GM12892 (cell line): ENCODE measurements at places on chromosomes 1 and 21.

- DNase-seq: no peak
Observed at GRCh38 chr1:34746785-34747637, 7.8 kb upstream of the GJB5 start.

- DNase-seq: no peak
Observed at GRCh38 chr1:202987922-202988583, 19.1 kb upstream of the TMEM183A start.

- DNase-seq: no peak
Observed at GRCh38 chr1:154626456-154627256, 18.7 kb upstream of the ADAR start.

- no peak for DNase-seq
Observed at GRCh38 chr21:45064618-45065399, 9.6 kb upstream of the ADARB1 start.

DNA sequence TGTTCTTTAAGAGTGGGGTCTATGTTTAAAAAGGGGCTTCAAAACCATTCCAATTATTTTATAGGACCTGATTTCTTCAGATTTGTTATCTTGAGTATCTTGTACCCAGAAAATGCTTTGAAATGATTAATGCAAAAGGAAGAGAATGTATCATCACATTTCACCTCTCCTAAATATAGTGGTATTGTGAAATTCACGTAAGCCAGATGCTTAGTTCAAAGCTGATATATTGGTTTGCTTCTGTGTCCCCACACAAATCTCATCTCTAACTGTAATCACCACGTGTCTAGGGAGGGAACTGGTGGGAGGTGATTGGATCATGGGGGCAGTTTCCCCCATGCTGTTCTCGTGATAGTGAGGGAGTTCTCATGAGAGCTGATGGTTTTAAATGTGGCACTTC is 8.5 kb downstream of the SOAT1 start:
- no peak for DNase-seq

DNA sequence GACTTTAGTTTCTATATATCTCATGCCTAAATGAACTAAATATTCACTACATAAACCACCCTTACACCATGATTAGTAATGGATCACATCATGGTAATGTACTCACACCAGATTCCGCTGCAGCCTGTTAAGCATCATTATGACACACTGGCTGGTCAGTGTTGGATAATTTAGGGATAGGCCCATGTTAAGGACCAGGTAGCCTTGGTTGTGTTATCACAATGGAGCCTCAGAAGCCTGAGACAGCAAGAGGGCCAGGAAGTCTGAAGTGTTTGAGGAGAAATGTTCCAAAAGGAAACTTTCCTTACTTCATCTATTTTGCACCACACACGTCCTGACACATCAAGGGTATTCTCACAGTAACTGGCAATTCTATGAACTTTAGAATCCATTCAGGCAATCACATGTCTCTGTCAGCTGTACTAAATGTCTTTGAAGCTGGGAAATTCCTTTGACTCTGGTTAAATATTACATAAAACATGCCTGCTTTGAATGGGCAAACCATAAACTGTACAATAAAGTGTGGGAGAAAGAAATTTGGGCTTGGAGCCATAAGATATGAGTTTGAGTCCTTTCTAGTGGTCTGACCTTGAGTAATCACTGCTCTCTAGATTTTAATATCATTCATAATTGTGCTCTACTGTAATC is 105.3 kb upstream of the DPT start:
- no peak for DNase-seq
